ENCODE measurements at places on chromosomes 7 and 10. TPM values are rescaled to one million over a fixed set of nuclear protein-coding genes. Genes with fewer than 3 reads are reported as not detected.

The TMEM176A gene
- total RNA-seq = not detected

The PRPS1L1 gene
- total RNA-seq = not detected

The PLPP4 gene
- 0.11 TPM for total RNA-seq

The CDC14C gene
- total RNA-seq = 0.03 TPM

The CALML5 gene
- total RNA-seq = not detected

The GNG11 gene
- 33.0 TPM for total RNA-seq

The SORBS1 gene
- total RNA-seq = 0.68 TPM

The HABP2 gene
- 0.09 TPM for total RNA-seq

The OR13A1 gene
- not detected for total RNA-seq

The FOXL3 gene
- total RNA-seq = not detected

The ARHGEF5 gene
- 3.0 TPM for total RNA-seq

The NUP42 gene
- total RNA-seq = 23.5 TPM
